ENCODE measurements at places on chromosomes 1 and 21. TPM values are rescaled to one million over a fixed set of nuclear protein-coding genes. Genes with fewer than 3 reads are reported as not detected.

GRCh38 chr1:203426870-203427269 lies 48.7 kb upstream of the PRELP start:
- DNase-seq: no peak

DNA sequence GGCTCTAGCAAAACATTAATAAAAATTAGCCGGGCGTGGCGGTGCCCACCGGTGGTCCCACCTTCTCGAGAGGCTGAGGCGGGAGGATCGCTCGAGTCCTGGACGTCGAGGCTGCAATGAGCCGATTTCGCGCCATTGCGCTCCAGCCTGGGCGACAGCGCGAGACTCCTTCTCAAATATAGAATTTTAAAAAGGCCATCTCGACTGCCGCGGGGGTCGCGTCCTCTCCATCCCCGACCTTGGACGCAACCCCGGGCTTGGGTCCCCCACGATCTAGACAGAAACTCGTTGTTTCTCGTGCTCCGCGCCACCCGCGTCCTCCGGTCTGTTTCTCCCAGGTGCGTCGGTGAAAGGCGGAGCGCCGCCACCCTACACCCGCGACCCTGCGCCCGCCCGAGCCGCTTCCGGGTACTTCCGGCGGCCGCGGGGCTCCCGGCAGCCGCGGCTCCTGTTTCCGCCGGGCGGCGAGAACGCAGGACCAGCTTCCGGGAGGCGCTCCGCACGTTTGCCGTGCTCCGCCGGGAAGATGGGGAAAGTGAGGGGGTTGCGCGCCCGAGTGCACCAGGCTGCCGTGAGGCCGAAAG lies at the start of gene SLX9:
SLX9 (plus strand) TSS at position 498 of the 584 bp plus-strand sequence; CDS start at position 527, 29 bp downstream.
- no peak for DNase-seq

DNA sequence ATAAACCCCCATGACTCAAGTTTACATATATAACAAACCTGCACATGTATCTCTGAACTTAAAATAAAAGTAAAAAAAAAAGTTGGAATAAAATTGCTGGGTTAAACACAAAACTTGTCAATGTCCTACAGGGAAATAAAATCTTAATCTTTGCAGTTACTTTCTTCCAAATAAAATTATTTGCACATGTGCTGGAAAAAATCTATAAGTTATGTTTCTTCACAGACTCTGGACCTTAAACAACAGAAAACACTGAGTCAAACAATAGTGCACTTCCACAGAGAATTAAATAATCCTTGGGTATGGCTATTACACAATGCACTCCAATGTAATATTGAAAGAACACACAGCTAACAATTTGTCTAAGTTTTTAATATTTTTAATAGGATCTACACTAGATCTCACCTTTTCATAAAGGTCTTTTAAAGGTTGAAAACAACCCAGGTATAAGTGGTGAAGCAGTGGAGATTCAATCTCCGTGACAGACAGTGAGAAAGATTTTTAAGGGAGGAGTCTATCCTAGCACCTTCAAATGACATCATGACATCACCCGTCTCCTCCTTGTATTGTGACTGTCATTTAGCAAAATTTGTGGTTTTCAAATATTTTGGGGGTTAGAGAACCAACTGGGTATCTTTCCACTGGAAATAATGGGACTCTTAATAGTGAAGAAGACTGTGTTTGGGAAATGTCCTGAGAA lies 25.2 kb upstream of the FGGY start:
- no peak for DNase-seq

RGS8 gene
- 0.31 TPM for total RNA-seq

PTGER3 gene
- total RNA-seq: not detected

UBIAD1 gene
- total RNA-seq: 20.6 TPM

All from GM12878 (cell line).